Left kidney (tissue), 8 donors: ENCODE measurements at places on chromosomes 4 and X. TPM values are rescaled to one million over a fixed set of nuclear protein-coding genes. Genes with fewer than 3 reads are reported as not detected.

DNA sequence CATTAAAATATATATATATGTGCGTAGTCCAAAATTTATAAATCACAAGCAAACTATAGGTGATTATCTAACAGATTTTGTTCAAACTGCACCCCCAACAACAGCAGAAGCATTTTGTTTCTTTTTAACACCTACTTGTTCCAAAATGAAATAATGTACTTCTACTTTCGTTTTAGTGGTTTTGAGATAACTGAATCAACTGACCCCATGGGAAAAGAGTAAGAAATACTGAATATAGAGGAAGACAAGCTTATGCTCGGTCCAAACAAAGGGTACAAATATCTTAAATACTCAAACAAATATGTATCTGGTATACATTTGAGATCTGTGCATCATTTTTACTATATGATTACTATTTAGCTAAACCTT lies 22.4 kb downstream of the MAP7D3 start:
- DNase-seq, result no peak

The GPR82 gene
- 0.25 TPM for polyA plus RNA-seq

GRCh38 chr4:76584241-76585152 lies 149.5 kb downstream of the SHROOM3 start:
- no peak for DNase-seq

The NDST3 gene
- 4.5 TPM for polyA plus RNA-seq

DNA sequence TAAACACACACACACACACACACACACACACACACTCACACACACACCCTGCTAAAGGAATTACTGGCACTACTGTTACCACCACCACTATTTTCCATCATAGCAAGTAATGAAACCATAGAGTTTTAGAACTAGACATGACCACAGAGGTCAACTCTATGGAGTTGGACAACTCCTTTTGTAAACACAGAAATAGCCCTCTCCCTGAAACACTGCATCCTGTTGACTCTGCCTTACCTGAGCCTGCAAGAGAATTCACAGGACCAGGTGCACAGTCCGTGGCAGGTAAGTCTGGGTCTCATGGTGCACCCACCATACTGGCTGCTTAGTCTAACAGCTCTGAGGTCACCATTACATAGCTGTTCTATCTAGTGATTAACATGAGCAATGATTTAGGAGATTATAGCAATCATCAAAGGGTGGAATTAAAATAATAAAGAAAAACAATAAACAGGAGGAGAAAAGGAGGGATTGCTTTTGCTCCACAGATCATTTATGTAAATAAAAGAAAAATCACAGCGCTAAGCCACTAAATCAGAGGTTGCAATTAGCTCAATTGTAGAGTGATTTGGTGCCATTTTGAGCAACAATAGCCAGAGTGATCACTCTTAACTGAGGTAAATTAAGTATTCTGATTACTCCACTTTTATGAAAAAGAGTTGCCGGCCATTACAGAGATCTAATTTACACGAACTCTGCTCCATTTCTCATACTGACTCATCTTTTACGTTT lies 340.0 kb upstream of the RASGEF1B start:
- no peak for DNase-seq

The HSFX4 gene
- polyA plus RNA-seq, result 0.25 TPM

The STATH gene
- 1.5 TPM for polyA plus RNA-seq

DNA sequence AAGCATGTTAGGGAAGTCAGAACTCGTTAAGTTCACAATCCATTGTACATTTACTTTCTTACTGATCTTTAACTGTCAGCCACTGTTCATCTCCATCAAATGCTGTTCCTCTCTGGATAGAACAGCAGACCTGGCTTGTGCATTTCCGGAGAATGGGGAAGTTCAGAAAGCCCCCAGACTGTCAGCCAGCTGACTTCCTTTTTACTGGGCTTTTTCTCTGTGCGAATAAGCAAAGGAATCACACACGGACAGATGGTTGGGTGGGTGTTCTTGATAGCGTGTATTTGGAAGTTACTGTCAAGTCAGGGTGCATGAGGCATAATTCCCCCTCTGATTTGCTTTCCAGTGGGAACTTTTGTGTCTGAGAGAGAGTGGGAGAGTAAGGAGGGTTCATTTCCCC lies 56.8 kb downstream of the TSPAN7 start:
- no peak for DNase-seq

The SRP72 gene
- 155 TPM for polyA plus RNA-seq

The RTL3 gene
- not detected for polyA plus RNA-seq

The RIPPLY1 gene
- polyA plus RNA-seq, result 2.8 TPM
